ENCODE measurements at places on chromosomes 1 and 21.

DNA sequence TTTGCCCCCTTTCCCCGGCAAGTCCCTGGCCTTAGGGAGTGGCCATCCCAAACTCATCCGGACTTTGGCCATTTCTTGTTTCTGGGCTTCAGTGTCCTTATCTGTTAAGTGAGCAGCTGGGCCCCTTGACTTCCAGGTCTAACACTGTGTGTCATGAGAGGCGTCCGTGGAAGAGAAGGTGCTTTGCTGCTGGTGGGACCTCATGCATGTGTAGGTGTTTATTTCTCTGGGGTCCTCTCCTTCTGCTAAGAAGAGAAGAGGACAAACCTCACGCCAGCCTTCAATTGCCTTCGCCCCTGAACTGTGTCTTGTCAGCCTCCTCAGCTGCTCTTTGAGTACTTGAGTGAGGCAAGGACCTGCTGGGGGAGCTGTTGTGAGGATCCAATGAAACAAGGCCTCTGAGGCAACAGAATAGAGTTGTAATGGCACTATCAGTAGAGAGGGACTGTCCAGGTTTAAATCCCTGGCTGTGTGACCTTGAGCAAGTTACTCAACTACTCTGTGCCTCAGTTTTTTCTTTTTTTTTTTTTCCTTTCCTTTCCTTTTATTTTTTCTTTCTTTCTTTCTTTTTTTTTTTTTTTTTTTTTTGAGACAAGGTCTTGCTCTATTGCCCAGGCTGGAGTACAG lies 72.5 kb downstream of the RUNX3 start:
- no peak for DNase-seq

GRCh38 chr1:27429029-27429425 lies 36.6 kb downstream of the GPR3 start:
- DNase-seq = no peak

DNA sequence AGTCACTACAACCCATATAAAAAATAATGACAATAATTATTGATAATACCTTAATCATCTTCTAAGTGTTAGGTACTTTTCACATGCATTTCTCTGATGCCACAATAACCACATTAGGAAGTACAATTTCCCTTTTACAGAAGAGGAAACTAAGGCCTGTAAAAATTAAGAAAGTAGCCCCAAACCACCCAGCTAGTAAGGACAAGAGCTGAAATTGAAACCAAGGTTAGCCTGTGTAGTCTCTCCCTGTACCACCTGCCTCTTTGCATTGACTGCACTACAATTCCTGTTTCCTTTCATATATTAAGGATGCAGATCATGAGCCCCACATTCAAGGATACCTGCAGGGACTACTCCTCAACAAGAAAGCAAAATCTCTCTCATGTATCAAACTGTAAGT lies 288.8 kb downstream of the GPATCH2 start:
- no peak for DNase-seq

DNA sequence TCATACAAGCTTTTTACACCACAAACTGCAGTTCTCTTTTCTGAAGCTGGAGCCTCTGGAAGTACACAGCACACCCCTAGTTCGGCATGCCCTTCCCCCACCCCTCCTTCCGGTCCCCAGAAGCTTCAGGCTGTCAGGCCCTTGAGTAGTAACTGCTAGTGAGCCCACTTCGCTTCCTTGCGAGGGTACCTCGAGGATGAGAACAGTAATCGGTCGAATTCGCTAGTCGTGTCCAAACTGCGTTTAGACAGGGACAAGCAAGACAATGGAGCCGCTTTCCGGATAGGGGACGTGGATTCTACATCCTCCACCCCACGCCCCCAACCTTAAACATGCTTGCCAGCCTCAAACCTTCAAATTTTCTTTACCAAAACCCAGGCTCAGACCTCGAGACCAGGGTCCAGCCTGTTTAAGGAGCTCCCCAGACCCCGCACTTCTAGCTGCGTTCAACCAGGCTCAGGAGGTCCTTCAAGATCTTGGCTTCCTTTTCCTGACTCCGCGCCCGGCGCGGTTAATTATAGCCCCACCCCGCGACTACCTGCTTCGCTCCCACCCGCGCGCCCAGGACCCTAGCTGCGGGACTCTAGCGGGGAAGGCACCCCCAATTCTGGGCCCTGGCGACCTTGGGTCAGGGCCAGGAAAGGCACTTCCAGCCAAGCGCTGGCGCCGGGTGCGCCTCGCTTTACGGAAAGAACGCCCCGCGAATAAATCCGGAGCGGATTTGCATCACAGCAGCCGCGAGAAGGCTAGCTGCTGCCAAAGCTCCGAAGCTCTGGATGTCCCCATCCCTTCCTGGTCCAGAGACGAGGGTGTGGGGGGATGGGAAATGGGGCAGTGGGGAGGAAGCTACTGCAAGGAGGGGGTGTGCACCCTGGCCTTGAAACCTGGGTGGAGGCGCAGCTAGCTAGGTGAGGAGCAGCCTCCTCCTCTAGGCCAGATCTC lies 8.1 kb upstream of the TSPAN1 start:
- DNase-seq = peak; percentile 56

DNA sequence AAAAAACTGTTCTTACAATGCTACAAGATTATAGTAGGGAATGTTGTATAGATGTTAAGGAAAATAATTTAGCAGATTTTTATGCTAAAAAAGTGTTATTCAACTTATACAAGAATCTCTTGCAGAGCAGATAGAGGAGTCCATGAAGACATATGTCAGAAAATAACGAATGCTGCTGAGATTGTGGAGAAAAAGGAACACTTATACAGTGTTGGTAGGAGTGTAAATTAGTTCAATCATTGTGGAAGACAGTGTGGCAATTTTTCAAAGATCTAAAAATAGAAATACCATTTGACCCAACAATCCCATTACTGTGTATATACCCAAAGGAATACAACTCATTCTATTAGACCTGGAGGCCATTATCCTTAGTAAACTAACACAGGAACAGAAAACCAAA lies 286.2 kb upstream of the OLFM3 start:
- no peak for DNase-seq

GRCh38 chr1:233982827-233983518 lies 78.5 kb downstream of the SLC35F3 start:
- DNase-seq = no peak

DNA sequence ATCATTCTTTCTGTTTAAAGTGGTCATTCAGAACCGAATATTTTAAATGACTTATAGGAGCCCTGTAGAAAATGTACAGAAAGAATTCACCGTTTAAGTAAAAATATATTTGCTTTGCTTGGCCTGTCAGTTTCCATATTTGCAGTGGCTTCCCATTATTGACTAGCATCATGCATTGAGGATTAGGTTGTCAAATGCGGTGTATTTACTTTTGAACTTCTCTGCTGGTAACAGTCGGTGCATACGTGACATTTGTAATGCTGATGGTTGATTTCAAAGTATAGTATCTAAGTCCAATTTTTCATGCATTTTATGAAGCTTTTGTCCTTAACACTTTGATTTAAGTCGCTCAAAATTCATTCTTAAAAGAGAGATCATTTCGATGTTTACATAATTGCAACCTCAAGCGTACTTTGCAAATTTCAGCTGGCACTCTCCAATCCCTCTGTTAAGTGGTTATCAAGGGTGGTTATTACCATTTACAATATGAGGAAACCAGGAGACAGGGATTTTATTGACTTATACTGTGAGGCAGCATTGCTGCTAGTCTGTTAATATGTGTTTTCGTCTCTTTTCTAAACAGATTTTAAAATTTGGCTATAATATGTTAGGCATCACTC lies 201.6 kb downstream of the SDCCAG8 start:
- DNase-seq = no peak

- peak; percentile 30 for DNase-seq
These were observed 56.4 kb upstream of the RGS7 start for GRCh38 chr1:241413386-241413785.

- peak; percentile 46 for DNase-seq
These were observed 104.8 kb upstream of the ATP1A1 start for GRCh38 chr1:116268211-116268610.

DNA sequence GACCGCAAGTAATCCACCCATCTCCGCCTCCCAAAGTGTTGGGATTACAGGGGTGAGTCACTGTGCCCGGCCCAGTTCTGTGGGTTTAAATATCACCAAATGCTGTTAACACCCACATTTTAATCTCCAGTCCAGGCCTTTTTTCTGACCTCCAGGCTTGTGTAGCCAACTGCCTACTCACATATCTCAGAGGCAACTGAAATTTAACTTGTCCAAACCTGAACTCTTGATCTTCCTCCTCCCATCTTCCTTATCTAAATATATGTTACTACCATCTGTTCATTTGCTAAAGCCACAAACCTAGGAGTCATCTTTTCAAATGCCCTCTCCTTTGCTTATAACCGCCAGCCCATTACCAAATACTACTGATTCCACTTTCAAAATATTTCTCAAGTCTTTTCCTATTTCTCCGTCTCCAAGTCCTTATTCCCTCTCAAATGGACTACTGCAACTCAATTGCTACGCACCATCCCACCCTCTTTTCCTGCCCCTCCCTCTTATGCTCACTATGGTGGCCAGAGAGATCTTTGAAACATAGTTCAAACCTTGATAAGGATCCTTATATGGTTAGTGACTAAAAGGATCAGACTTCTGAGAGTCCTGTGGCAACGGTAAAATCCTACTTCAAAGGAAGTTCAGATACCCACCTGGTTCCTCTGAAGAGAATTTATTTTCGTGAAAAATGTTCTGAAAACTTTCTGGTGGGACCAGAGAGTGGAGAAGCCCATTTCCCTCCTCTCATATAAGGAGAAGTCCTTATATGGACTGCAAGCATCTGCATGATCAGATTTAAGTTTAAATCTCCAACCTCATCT lies 78.5 kb upstream of the CDC42BPA start:
- DNase-seq = no peak

GRCh38 chr1:183635606-183636333 lies at the start of gene ARPC5:
Gene ARPC5, minus strand, starts transcription at chr1:183635783. Its CDS starts 124 bp downstream, at chr1:183635659.
- DNase-seq = peak; percentile 97

- DNase-seq = no peak
These were observed 63.5 kb downstream of the GNG12 start for GRCh38 chr1:67769633-67770256.

- DNase-seq = peak; percentile 61
These were observed 7.3 kb upstream of the DEDD start for GRCh38 chr1:161139766-161140165.

DNA sequence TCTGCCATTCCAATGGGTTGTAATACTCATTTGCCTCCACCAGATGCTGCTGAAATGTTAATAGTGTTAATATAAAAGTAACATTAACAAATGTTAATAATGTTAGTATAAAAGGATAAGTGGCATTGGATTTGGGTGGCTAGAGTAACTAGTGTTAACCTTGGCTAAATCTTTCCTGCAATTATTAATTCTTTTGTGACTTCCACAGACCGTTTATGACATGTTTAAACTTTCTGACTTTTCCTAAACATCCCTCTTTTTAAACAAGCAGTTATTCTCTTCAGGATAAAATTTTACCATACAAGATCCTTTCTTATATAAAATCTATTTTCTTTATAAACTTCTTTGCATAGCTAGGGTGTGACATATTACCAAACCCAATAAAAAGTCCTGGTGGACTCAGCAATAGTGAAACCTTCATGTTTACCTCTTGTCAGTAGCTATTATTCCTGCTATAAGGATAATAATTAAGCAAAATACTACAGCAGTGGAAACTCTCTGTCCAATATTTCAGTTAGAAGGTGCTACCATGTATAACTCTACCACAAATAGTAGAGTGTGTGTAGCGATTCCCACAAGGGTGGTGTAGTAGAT lies 41.5 kb downstream of the CCDC30 start:
- DNase-seq = no peak

- no peak for DNase-seq
These were observed 52.5 kb upstream of the CR2 start for GRCh38 chr1:207401578-207401977.

DNA sequence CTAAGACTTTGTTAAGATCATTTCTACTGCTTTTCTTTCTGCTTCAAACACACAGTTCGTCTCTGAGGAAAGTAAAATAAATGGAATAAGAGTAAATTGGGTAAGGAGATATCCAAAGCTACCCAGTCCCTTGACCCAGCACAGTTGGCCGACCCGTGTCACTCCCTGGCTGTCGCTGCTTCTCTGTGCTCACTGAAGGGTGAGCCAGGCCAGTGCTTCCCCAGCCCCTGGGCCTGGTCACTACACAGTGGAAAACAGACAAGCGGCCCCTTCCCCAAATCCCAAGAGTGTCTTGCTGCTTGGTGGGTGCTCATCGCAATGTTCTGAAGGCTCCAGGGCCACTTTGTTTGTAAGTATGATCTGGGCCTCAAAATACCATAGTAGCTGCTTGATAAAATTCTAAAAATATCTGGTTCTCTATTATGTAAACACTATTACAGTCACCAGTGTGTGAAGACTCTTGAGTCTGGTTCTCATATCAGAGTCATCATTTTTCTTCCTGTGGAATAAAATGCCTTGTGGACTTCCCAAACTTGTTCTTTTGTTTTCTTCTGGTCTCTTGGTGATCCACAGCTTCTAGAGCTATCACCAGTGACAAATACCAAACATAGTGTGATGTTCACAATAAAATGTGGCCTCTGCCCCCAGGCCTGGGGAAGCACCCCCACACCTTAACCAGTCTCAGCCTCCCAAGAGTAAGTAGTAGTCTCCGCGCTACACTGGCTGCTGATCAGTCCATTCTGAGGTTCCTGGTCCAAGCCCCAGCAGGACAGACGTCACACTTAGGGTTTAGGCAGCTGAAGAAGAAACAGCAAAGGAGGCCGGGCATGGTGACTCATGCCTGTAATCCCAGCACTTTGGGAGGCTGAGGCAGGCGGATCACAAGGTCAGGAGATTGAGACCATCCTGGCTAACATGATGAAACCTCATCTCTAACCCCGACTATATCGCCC lies 106.2 kb downstream of the DHRS3 start:
- no peak for DNase-seq

- DNase-seq = peak; percentile 90
These were observed 7.5 kb downstream of the SLC19A1 start for GRCh38 chr21:45534636-45535331.

DNA sequence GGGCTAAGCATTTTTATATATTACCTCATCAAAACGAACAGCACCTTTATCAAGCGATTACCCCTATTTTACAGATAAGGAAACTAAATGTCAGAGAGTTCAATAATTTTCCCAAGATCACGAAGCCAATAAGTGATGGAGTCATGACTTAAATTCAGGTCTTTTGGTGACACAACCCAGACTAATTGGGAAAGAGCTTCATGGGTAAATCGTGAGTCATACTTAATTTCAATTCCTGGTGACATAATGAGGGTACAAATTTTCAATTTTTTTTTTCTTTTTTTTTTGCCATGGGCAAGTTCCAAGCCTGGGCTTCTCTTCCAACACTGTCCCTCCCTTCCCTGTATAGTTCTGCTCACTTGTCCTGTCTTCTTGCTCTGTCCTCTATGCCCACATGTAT lies 30.1 kb upstream of the IL10 start:
- no peak for DNase-seq

DNA sequence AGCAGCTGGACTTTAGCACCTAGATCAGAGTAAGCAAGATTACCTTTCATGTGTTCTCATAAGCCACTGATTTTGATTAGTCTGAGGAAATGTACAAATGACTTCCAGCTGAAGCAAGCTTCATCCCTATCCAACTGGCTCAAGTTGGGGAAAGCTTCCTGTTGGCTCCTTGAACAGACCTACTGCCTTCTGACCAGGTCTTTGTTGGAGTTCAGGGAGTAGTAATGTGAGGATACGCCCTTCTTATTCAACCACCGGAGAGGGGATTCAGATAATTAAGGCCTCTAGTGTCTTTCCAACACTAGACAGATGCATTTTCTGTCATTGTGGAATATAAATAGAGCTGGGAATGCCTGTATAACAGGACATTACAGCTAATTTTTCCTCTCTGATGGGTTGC lies 268.9 kb downstream of the TGFB2 start:
- no peak for DNase-seq

Measured in adrenal gland (tissue), 19 donors.